Activated CD4-positive, alpha-beta T cell treated with anti-CD3 and anti-CD28 coated beads for 36 hours (primary cell): ENCODE measurements at places on chromosomes 1 and 21.

DNA sequence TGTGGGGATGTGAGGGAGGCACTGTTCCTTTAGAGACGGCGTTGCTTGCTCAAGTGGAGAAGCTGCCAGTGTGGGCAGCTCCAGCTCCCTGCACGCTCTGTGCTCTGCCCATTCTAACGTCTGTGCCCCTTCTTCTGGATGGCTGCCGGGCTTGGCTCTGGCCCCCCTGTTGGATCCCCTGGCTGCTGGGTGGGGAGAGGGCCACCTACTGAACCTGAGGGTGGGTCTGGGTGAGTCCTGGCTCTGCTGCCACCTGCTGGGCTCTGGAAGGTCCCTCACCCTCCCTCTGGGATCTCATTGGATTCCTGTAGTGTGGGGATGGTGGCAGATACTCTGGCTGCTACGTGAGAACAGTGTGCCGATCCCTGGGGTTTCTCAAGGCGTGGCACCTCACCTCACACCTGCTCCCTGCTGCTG lies 5.0 kb downstream of the PFKL start:
- DNase-seq = peak; percentile 71

DNA sequence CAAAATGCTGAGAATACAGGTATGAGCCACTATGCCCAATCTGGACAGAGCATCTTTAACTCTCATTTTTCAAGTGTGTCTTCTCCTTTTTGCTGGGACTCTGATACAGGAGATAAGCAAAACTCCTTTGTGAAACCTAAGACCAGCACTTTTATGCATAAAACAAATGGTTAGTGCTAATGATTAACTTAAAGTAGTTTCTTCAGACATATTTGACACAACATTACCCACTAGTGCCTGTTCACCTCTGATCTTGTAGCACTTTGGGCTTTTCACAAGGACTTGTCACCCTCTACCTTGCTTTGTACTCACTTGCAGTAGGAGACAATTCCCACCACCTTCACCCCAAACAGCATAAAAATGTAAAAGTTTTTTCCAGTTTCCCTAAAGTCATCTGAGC lies 216.3 kb downstream of the RGS7 start:
- DNase-seq = no peak

DNA sequence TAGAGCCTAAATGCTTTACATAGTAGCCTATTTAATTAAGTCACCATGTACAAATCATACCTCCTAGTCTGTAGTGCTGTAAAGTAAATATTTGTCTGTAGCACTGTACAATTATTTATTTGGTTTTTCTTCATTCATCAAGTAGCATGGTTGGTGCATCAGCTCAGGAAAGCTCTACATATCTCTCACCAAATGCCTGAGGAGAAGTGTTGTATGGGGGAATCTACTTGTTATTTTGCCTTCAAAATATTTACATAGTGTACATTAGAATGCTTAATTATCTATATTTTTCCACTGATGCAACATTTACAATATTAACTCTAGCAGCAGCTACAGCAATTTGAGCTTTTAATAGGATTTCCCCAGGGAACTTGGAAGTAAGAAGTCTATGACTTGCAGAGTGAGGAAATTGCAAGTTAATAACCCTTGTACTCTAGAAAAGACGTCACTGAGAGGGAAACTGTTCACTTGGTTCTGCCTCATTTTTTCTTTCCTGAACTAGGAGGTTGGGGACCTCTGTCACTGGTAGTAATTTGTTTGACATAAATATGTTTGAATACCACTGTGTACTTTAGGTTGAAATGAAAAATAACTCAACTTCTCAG lies 207.4 kb downstream of the PDE4B start:
- no peak for DNase-seq

DNA sequence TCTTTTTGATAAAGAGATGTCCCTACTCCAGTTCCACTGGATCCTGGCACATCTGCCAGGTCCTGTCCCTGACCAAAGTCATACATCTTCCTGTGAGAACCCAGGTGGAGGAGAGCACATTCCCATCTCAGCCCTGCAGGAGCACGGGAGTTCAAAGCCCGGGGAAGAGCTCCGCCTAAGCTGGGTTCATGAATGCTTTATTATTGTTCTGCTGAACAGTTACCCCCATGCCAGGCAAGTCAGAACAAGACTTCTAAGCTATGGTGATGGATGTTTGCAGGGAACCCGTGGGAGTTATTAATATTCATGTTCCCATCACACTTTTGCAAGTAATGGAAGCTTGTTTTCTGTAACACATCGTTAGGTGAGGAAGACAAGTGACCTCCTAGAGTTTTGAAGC lies 62.9 kb downstream of the SEC16B start:
- DNase-seq = no peak

- DNase-seq = no peak
These were observed 94.4 kb downstream of the BARHL2 start for GRCh38 chr1:90622666-90623065.

GRCh38 chr1:235253219-235253962 lies 74.6 kb downstream of the ARID4B start:
- DNase-seq = peak; percentile 78

- no peak for DNase-seq
These were observed 500.7 kb upstream of the NFIA start for GRCh38 chr1:60581455-60582220.

- no peak for DNase-seq
These were observed 16.9 kb downstream of the COL9A2 start for GRCh38 chr1:40300249-40300567.

DNA sequence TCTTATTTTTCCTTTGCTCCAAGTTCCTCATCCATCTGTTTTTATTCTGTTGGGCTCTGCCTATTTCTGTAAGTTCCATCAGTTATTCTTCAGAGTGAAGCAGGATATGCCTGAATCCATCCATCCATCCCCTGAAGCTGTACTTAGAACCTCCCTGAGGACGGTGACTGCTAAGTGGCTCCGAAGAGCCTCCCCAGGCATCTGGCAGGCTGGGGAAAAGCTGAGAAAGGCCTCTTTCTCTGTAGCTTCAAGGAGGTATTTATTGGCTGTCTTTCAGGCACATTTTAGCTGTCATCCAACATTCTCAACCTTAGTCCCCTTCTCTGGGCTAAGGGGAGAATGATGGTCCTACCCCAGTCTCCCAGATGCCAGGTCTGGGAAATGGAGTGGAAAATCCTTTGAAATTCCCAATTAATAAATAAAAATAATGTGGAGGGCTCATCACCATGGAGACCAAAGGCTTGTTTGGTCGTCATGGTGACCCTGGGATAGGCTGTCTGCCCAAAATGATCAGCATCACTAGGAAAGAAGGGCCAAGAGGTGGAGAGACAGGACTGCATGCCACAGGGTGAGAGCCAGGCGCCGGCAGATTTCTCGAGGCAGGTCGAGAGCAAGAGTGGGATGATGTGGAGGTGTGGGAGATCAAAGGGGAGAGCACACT lies 82.0 kb downstream of the UBIAD1 start:
- no peak for DNase-seq

DNA sequence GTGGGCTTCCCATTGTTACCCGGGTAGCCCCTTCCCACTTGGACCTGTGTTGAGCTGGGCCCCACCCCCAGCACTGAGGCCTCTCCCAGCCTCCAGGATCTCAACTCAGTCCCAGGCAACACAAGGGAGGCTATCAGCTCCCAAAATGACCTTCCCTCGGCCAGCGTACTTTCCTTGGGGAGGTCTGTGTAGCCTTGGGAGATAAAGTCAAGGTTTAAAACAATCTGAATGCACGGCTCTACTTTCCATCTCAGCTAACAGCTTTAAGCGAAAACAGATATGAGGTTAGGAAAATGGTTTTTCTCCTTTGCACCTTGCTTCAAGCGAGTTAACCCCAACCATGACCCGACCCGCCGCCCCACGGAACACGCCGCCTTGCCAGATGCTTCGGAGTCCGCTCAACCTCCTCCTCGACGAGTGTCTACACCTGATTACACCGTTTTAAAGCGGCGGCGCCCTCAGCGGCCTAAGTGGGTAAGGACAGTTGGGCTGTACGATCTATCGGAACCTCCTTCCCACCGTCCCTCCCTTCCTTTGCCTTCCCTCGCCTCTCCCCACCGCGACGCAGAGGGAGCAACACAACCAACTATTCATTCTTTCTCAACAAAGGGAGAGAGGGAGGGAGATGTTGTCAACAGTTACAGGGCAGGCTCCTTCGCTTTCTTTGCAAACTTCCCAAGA lies 1.1 kb downstream of the BCAR3 start:
- DNase-seq = peak; percentile 76

GRCh38 chr21:30714456-30714855 lies 4.1 kb downstream of the KRTAP21-3 start:
- no peak for DNase-seq
